ENCODE measurements at places on chromosomes 4 and X.

GRCh38 chr4:59247032-59247431, 1953.1 kb upstream of the ADGRL3 start:
- H3K4me3 ChIP-seq = no peak overlapping the region
- H3K36me3 ChIP-seq = no peaks in the 10 kb centered on the region
- no peaks in the 10 kb centered on the region for H3K4me1 ChIP-seq
- H3K27me3 ChIP-seq = no peaks in the 10 kb centered on the region
- DNase-seq = no peak

GRCh38 chr4:100880011-100880410, 362.2 kb upstream of the EMCN start:
- DNase-seq = no peak
- no peaks in the 10 kb centered on the region for H3K4me1 ChIP-seq
- no peak overlapping the region for H3K27ac ChIP-seq
- H3K4me3 ChIP-seq = no peak overlapping the region

DNA sequence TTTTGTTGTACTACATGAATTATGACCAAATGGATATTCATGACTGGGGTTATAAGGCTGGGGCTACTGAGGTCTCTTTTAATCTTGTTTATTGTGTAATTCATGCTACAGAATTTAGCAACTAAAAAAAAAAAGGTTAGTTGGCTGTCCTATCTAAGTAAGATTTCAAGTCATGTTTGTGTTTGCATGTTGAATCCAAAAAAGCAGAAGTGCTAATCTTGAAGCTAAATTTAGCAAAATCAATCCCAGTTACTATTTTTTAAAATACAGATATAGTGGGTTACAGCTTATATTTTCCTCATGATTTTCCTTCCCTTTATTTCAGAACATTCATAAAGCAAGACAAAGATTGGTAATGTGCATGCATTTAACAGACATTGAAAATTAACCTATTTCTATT, 19.4 kb downstream of the MTMR1 start:
- no peak overlapping the region for H3K27ac ChIP-seq
- H3K4me1 ChIP-seq = no peaks in the 10 kb centered on the region
- no peaks in the 10 kb centered on the region for H3K27me3 ChIP-seq
- H3K36me3 ChIP-seq = no peaks in the 10 kb centered on the region

GRCh38 chr4:177092807-177093206, 216.9 kb upstream of the NEIL3 start:
- no peaks in the 10 kb centered on the region for H3K27me3 ChIP-seq
- no peaks in the 10 kb centered on the region for H3K36me3 ChIP-seq
- H3K4me3 ChIP-seq = no peak overlapping the region
- H3K4me1 ChIP-seq = peaks cover 8% of the 10 kb centered on the region
- no peak overlapping the region for H3K27ac ChIP-seq

DNA sequence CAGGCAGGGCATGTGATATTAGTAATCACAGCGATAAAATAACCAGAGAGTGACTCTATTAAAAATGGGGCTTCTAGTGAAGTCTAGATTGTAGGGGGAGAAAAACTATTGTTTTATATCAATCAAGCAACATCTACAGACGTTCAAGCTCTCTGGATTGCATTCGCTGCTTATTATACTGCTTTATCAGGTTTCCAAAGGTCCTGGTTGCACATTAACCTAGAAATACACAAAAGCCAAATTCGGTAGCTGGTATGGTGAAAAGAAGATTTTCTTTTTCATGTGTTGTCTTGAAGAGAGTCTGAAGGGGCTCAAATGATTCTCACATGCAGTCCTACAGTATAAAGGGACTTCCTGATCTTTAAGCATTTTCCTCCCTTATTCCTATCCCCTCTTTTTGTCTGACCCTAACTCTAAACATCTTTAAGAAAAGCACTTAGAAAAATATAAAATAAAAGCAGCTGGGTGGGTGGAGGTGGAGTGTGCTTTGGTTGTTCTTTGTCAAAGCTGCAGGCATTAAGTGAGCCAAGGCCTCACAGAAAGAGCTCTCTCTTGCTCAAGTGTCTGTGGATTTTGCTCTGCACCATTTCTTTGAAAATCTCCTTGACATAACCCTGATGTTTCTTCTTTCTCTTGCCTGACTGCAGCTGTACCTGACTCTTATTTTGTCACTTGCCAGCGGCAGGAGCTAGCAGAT, 46.1 kb downstream of the MID1IP1 start:
- H3K4me1 ChIP-seq = no peaks in the 10 kb centered on the region
- H3K4me3 ChIP-seq = no peak overlapping the region
- no peaks in the 10 kb centered on the region for H3K27me3 ChIP-seq
- no peak for DNase-seq
- H3K36me3 ChIP-seq = no peaks in the 10 kb centered on the region

- H3K27ac ChIP-seq = peak overlapping the region; percentile 46
- no peak overlapping the region for H3K4me3 ChIP-seq
- H3K27me3 ChIP-seq = no peaks in the 10 kb centered on the region
- DNase-seq = no peak
- no peaks in the 10 kb centered on the region for H3K36me3 ChIP-seq
Measured at GRCh38 chr4:109592367-109592766, 32.3 kb downstream of the MCUB start.

DNA sequence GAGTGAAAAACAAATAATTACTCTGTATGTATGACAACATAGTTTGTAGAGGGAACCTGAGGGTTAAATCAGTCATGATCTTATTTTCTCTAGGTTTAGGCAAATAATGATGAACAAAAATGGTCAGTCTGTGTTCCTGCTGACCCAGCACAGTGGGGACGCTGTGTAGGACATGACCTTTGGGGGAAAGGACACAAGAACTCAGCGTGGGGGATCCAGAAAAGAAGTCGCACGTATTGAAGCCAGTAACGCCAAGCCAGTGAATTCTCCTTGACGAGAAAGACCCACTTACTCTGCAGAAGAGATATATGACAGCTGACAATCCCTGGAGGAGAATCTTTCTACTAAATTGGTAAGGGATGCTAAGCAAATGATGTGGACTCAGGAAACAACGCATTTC, 36.6 kb downstream of the HELT start:
- H3K36me3 ChIP-seq = no peaks in the 10 kb centered on the region
- H3K27me3 ChIP-seq = no peaks in the 10 kb centered on the region
- no peak for DNase-seq
- no peak overlapping the region for H3K4me3 ChIP-seq

- DNase-seq = no peak
- H3K36me3 ChIP-seq = peaks cover 79% of the 10 kb centered on the region
- H3K27me3 ChIP-seq = no peaks in the 10 kb centered on the region
- H3K4me3 ChIP-seq = no peak overlapping the region
- H3K4me1 ChIP-seq = no peaks in the 10 kb centered on the region
Measured at GRCh38 chr4:8392591-8393190, 47.8 kb downstream of the ACOX3 start.

DNA sequence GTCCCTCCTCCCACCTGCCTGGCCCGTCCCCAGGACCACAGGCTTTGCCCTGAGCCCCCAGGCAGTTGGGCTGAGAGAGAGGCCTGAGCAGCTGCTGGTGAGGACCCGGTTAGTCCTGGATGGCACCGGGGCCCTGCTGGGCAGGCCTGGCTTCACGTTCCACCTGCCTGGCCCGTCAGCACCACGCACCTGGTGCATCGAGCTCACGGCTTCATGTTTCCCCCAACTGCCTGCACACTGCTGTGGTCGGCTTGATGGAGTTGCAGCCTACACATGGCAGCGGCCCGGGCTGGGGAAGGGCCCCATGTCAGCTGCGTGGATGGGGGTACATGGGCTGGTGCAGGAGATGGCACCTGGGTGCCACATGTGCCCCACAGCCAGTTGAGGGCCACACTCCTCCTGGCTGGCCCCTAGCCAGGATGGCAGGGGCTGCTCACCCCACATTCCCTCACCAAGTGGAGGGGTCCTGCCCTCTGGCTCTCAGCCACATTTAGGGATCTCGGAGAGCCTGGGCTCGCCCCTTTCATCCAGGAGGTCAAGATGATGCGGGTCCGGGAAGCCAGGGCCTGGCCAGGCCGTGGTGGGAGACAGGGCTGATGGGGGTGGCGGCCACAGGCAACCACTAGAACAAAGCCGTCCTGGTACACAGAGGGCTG, 28.5 kb downstream of the NKX1-1 start:
- peaks cover 15% of the 10 kb centered on the region for H3K36me3 ChIP-seq
- H3K4me1 ChIP-seq = no peaks in the 10 kb centered on the region
- no peak overlapping the region for H3K27ac ChIP-seq
- H3K4me3 ChIP-seq = no peak overlapping the region
- DNase-seq = no peak

- DNase-seq = no peak
- H3K4me1 ChIP-seq = peaks cover 30% of the 10 kb centered on the region
- H3K27ac ChIP-seq = no peak overlapping the region
Measured at GRCh38 chr4:159150821-159151390, 48.0 kb downstream of the RAPGEF2 start.

DNA sequence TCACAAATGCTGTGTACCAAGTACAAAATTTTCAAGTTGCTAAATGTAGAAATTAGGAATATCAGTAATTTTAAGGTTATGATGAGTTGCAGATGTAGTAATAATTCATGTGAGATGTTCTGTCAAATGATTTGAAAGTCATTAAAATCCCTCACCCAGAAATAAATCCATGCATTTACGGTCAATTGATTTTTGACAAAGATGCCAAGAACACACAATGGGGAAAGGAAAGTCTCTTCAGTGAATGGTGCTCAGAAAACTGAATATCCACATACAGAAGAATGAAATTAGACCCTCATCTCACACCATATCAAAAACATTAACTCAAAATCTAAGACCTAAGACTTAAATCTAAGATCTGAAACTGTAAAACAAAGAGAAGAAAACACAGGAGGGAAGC, 12.9 kb upstream of the BMPR1B start:
- DNase-seq = no peak
- H3K27ac ChIP-seq = no peak overlapping the region
- H3K4me3 ChIP-seq = no peak overlapping the region
- no peaks in the 10 kb centered on the region for H3K27me3 ChIP-seq
- no peaks in the 10 kb centered on the region for H3K4me1 ChIP-seq

DNA sequence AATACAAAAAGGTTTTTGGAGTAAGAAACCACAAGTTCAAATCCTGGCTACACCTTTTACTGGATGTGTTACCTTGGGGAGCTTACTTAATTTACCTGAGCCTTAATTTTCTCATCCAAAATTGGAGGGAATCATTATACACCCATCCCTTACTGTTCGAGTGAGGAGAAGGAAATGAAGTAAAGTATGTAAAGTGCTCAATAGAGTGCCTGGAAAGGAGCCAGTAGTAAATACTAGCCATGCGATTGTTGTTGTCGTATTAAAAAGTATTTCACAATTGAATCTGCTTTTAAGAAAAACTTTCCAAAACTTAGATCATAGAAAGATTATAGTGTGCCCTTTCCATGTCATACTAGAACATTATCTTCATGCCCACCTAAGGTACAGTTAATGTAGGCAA, 124.5 kb downstream of the ATXN3L start:
- H3K27ac ChIP-seq = no peak overlapping the region
- H3K36me3 ChIP-seq = no peaks in the 10 kb centered on the region
- H3K27me3 ChIP-seq = no peaks in the 10 kb centered on the region
- no peaks in the 10 kb centered on the region for H3K4me1 ChIP-seq
- no peak for DNase-seq

DNA sequence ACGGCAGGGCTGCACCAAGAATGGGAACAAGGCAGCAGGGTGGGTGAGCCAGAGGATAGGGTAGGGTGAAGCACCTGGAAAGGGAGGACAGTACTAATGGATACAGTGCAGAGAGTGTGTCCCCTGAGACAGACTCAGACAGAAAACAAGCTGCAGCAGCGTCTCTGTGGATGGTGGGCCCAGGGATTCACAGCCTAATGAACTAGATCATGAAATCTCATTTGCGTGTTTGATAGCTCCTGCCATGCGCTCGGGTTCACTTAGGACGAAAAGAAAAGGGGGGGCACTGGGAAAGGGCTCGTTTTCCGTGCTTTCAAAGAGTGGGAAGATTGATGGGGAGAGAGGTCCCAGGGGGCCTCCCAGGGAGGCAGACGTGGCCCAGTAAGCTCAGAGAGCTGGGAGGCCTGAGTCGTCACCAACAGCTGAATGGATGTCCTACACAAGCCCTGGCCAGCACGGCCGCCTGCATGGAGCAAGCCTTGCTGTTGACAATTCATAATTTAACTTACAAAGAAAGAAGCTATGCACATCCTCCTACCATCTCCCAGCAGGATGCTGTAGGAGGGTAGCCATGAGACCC, 446.9 kb downstream of the BCOR start:
- H3K4me1 ChIP-seq = no peaks in the 10 kb centered on the region
- H3K27ac ChIP-seq = no peak overlapping the region
- DNase-seq = no peak
- no peaks in the 10 kb centered on the region for H3K36me3 ChIP-seq
- H3K27me3 ChIP-seq = no peaks in the 10 kb centered on the region
